Urinary bladder (tissue), 4 donors: ENCODE measurements at places on chromosomes 5 and 9.

DNA sequence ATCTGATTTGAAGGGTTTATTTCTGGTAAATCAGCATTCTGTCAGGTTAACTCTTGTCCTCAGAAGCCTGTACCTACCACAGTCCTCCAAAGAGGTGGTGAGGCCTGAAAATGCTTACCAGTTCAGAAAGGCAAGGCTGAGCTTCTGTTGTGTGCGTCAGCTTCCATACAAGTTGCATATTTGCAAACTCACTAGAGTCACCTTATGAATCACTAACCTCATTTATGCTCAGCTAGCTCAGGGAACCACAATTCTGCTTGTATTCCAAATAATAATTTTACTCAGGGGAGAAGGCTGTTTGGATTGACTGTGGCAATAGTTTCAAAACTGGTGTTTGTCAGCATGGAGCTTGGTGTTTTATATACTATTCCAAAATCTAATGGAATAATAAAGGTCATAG, 355.1 kb upstream of the RFX3 start:
- no peak for DNase-seq

DNA sequence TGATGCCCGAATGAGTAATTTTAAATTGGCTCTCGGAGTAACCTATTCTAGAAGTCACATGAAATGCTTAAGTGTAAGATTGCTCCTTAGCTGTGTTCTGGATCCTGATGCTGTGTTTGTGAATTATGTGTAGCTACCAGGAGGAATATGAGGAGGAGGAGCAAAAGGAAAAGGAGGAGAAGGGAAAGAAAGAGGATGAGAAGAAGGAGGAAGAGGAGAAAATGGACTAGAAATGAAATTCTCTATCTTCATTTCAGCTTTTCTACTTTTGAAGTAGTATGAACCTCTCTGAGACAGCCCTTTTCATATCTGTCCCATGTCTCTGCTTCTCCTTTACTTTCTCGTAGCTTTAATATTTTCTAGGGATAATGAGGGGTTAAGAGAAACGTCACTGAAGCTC, 119.4 kb upstream of the ACTBL2 start:
- no peak for DNase-seq

DNA sequence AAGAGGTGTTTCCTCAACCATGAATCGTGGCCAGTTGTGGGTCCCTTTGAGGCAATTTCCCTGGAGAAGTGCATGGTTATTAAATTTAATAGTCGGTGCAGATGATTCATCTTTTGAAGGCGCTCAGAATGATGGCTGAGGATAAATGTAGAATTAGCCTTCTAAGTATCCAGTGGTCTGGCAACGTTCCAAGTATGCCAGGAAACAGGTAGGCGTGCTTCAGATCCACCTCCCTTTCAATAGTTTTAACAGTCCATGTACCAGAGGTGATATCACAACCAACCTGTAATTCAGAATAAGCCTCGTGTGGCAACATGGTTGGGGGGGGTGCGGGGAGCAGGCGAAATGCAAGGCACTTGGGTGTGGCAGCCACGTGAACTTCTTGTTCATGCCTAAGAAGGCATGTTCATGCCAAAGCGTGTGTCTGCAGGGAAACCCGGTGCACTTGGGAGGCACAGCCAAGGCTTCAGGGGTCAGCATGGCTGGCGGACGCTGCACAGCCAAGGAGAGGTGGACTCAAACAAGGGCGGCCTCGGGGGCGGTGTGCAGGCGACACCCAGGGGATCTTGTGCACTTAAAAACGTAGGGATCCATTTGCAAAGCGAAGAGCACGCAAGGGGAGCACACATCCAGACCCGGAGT, 5.2 kb upstream of the NKD2 start:
- DNase-seq: no peak

GRCh38 chr9:108278341-108278740, 577.4 kb downstream of the ACTL7B start:
- DNase-seq: no peak

- no peak for DNase-seq
These were observed 58.2 kb upstream of the CKS2 start for GRCh38 chr9:89252651-89253267.

- no peak for DNase-seq
These were observed 29.8 kb downstream of the DAB2 start for GRCh38 chr5:39394946-39395345.
